ENCODE measurements at places on chromosomes 4 and X. TPM values are rescaled to one million over a fixed set of nuclear protein-coding genes. Genes with fewer than 3 reads are reported as not detected.
A peak's percentile ranks its signal among the peaks of the same experiment; 100 is the strongest.

Gene REPS2
- polyA plus RNA-seq = 15.0 TPM

DNA sequence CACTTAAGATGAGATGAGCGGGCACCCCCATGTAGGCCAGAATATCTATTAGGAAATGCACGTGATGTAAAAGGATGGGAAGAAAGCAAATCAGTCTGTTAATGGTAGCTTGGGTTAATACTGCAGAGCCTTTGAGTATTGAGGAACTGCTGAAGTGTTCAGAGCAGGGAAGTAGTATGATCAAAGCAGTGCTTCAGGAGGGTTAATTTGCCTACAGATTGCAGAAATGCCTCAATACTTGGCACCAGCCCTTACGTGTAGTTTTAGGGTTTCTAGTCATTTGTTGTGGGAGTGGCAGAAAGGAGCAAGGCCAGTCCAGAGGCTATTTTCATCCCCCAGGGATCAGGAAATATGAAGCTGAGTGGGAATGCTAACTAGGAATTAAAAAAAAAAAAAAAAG is 19.7 kb downstream of the ZFX start:
- peaks cover 16% of the 10 kb centered on the region for H3K36me3 ChIP-seq
- no peak overlapping the region for H3K4me3 ChIP-seq
- H3K4me1 ChIP-seq = peaks cover 27% of the 10 kb centered on the region
- peak overlapping the region; percentile 18 for H3K27ac ChIP-seq

- no peak overlapping the region for H3K27ac ChIP-seq
- no peaks in the 10 kb centered on the region for H3K4me1 ChIP-seq
- H3K4me3 ChIP-seq = no peak overlapping the region
- no peaks in the 10 kb centered on the region for H3K36me3 ChIP-seq
Measured at GRCh38 chr4:89625599-89626293, 211.2 kb downstream of the SNCA start.

- H3K27me3 ChIP-seq = peaks cover 51% of the 10 kb centered on the region
- peaks cover 19% of the 10 kb centered on the region for H3K4me1 ChIP-seq
- peak overlapping the region; percentile 39 for H3K27ac ChIP-seq
- peak; percentile 89 for DNase-seq
Measured at GRCh38 chr4:11428899-11429698, 405 bp upstream of the HS3ST1 start.

GRCh38 chr4:87375719-87376291 is 15.2 kb downstream of the HSD17B11 start:
- peak overlapping the region; percentile 67 for H3K27ac ChIP-seq
- peaks cover 43% of the 10 kb centered on the region for H3K36me3 ChIP-seq
- DNase-seq = no peak
- peaks cover 8% of the 10 kb centered on the region for H3K4me1 ChIP-seq

DNA sequence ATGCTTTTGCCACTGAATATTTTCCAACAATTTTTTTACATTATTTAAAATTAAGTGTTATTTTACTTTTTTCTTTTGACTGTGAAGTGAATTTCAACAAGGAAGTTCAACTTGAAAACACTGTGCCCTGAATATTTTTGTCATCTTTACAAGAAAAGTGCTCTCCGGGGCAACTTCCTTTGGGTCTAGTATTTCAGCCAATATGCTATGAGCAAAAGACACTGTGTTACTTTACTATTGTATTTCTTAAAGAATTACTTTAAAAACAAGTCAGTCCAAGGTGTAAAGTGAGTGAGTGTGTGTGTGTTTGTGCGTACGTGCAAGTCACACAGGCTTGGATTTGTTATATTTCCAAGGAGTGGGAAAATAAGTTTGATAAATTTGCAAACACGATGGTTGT is 7.6 kb upstream of the USP53 start:
- H3K36me3 ChIP-seq = no peaks in the 10 kb centered on the region
- peak overlapping the region; percentile 19 for H3K27ac ChIP-seq
- H3K4me3 ChIP-seq = no peak overlapping the region
- no peaks in the 10 kb centered on the region for H3K27me3 ChIP-seq

DNA sequence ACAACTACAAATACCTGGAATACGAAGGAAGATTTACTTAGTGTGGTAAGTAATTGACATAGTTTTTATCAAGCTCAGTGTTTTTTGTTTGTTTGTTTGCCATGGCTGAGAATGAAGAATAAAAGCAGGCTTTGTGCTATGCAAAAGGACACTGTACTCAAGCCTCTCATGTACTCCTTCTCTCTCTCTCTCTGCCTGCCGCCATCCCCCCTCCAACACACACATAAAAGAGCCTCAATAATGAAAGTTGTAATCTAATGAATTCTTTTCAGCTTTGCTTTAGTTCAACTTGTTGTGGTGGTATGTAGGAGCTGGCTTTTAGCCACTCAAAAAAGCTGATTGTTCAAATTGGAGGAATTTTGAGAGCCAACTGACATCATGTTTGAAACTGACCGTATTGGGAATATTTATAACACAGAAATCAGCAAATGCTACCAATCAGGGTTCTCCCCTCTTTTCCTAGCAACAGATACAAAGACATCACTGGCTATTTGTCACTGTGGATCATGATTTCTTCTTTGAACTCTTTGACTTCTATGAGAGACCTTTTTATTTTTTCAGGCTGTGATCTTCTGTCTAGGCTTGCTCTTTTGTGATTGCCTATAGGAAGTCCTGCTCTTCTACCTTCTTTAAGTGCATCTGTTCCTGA is 1148.8 kb downstream of the RAPGEF2 start:
- H3K4me3 ChIP-seq = no peak overlapping the region
- DNase-seq = no peak
- H3K4me1 ChIP-seq = no peaks in the 10 kb centered on the region
- H3K36me3 ChIP-seq = no peaks in the 10 kb centered on the region
- no peak overlapping the region for H3K27ac ChIP-seq
